T-helper 1 cell (primary cell): ENCODE measurements at places on chromosomes 3 and 15.

DNA sequence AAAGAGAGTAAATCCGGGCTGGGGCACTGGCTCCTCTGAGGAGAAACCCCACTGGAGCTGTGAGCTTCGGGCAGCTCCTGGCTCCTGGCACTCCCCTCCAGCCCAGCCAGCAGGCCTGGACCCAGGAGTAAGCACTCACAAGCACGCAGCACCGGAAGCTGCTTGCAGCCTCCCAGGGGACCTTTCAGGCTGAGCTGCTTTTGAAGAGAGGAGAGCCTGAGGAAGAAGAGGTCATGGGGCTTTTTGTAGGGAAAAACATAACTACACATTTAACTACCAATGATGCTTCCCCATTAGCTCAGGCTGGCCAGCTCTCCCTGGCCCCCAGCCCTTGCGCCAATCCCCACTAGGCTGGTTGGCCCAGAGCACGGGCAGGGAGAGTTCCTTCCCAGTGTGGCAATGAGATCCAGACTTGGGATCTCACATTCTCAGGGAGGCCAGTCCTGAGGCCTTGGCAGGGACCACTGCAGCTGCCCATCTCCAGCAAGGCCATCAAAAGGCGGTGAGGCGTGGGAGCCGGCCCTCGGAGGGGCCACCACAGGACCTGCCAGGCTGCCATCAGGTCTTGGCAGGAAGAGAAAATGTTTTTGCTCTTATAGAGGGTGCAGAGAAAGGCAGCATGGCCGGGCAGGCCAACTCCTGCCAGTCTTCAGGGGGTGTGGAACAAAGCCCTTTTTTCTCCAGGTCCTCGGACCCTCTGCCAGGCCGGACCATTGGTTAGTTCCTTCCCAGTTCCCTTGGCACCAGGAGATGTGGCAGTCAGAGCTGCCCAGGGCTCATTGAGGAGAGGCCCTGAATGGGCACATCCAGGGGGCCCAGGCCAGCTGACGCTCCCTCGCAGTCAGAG is 41.5 kb upstream of the MFGE8 start:
- no peak for DNase-seq

GRCh38 chr15:59022188-59022587 is 34.7 kb downstream of the RNF111 start:
- no peak for DNase-seq

- DNase-seq: no peak
Observed at GRCh38 chr3:148204131-148204530, 493.6 kb upstream of the AGTR1 start.

DNA sequence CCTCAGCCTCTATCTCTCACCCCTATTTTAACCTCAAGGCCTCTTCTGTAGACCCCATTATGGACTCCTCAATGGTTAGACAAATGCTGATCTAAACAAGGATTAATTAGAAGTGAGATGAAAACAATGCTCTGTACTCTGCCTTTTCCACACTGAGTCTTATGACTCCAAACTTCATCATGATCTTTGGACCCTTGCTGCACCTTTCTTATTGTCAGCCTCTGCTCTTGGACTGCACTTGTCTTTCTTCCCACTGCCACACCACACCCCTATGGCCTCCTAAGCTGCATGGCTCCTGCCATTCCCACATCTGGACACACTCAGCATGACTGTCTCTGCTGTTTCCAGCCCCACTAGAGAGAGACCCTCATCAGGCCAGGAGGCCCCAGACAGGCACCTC is 348.2 kb downstream of the RORA start:
- DNase-seq: no peak

GRCh38 chr3:125054449-125055329 is 1.1 kb downstream of the HEG1 start:
- no peak for DNase-seq

DNA sequence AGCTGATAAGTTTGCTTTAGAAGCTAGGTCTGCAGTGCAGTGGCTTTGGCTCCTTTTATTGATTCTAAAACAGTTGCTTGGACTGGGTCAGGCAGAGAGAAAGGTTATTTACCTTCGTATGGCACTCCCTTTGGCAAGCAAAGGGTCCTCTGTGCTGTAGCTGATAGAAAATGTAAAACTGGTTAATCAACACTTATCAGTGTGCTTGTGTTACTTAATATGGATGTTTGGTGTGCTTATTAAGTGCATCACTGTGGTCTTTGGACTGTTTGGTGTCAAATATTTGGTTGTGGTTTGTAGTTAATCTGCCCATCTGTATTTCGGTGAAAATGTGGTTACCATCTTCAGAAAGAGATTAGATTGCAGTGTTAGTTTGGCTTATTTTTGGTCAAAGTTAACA is 16.0 kb downstream of the UBE2E2 start:
- no peak for DNase-seq

DNA sequence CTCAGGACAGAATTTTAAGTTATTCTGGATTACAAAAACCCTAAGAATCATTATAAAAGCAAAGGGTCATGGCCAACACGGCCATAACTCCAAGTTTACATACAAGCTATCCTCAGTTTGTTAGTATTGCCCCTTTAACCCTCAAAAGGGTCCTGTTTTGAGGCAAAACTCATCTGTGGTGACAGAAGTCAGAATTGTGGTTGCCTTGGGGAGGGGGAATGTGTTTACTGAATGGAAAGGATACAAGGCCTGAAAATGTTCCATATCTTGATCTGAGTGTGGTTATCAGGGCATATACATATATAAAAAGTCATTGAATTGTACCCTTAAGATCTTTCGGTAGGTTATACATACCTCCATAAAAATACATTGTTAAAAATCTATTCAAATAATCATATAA is 2.1 kb downstream of the SFMBT1 start:
- DNase-seq: no peak

GRCh38 chr15:71683411-71684274 is 126.7 kb upstream of the NR2E3 start:
- DNase-seq: no peak

GRCh38 chr3:123343296-123344174 is 105.4 kb downstream of the ADCY5 start:
- no peak for DNase-seq

DNA sequence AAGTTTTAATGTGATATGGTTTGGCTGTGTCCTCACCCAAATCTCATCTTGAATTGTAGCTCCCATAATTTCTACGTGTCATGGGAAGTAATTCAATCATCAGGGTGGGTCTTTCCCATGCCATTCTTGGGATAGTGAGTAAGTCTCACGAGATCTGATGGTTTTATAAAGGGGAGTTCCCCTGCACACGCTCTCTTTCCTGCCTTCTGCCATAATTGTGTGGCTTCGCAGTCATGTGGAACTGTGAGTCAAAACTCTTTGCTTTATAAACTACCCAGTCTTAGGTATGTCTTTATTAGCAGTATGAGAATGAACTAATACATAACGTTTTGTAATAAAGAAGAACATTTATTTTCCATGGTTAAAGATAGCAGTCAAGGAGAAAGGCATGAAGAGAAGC is 39.2 kb upstream of the GOLIM4 start:
- no peak for DNase-seq

DNA sequence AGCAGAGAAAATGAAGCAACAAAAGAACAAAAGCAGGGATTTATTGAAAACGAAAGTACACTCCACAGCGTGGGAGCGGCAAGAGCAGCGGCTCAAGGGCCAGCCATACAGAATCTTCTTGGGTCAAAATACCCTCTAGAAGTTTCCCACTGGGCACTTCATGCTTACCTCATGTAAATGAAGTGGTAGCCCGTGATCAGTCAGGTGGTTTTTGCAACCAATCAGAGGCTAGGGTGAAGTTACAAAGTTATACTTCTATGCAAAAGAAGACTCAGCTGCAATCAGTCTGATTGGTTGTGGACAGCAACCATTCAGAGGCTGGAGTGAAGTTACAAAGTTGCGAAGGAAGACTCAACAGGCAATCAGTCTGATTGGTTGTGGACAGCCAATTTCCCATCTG is 37.8 kb upstream of the TRH start:
- DNase-seq: peak; percentile 33

- no peak for DNase-seq
Observed at GRCh38 chr3:153752405-153753027, 368.7 kb upstream of the ARHGEF26 start.

- DNase-seq: no peak
Observed at GRCh38 chr3:153442799-153443487, 280.9 kb downstream of the RAP2B start.

DNA sequence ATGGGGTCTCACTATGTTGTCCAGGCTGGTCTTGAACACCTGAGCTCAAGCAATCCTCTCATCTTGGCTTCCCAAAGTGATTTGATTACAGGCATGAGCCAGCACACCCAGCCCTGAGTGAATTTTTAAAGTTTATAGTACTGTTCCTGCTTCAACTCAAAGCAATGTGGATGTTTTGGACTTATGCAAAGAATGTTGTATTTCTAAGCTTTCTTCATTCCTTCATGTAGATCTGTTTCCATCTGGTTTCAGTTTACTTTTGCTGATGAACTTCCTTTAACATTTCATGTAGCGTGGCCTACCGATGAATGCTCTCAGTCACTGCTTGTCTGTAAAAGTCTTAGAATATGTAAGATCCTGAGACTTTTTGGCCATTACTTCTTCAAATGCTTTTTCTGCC is 23.2 kb downstream of the NRG4 start:
- no peak for DNase-seq
